ENCODE measurements at places on chromosomes 12 and 14.

DNA sequence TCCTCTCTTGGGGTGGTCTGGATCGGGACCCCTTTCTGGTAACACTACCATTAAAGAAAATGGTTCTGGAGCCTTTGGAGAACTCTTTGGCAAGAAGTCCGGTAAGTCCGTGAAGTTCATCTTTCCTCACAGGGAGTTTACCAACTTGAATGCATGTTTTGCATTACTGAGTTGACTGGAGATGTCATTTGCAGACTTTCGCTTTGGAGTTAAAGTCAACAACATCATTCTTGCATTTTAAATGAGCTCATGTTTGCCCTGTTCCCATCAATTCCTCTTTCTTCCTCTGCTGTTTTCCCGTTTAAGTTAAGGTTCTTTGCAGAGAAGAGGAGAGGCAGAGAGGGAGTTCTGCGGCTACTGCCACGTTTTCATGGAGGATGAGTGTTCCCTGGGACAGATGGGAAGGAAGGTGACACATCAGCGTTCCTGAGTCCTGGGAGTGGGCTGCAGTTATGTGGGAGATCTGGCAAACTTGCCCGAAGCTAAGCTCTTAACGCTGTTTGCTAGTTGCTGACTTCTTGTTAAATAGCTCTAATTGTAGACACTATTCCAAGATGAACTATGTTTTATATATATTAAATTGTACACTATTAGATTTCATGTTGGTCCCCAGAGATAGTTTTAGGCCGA is 18.8 kb upstream of the PRICKLE1 start:
- no peak for DNase-seq

DNA sequence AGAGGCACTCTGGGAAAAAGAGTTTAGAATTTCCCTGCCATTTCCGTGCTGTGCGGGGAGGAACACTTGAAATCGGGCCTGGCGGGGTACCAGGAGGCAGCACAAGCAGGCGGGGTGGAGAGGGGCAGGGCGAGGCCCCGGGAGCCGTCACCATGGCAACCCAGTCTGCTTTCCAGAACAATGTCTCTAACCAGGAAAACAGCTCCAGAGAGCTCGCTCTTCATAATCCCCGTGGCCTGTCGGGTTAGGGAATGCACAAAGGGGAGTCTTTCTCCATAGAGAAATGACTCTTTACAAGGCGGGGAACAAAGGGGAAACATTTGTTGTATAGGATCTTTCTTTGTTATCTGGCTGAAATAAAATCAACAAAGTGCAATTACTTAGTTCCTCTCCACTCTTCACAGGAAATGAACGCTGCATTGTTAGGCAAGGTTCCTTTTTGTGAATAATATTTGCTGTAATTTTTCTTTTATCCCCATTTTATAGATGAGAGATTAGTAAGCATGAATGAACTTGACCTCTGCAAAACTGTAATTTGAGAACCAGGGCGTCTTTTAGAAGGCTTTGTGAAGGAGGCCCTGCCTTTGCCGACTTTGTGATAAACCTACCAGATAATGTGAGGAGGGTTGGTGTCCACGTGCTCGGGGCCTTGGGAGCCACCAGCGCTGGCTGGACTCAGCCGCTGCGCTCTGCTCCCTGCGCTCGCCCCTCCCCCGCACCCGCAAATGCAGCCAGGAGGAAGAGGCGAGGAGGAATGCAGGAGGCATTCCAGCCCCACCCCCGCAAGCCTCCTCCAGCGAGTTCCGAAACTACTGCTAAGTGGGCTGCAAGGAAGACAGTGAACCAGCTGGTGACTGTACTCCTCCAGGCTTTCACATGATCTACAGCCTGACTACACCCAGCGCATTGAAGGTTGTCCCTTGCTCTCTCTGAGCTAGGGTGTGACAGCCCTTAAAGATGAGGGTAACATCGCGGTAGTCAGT is 105.2 kb upstream of the ATF7IP start:
- peak; percentile 93 for DNase-seq

DNA sequence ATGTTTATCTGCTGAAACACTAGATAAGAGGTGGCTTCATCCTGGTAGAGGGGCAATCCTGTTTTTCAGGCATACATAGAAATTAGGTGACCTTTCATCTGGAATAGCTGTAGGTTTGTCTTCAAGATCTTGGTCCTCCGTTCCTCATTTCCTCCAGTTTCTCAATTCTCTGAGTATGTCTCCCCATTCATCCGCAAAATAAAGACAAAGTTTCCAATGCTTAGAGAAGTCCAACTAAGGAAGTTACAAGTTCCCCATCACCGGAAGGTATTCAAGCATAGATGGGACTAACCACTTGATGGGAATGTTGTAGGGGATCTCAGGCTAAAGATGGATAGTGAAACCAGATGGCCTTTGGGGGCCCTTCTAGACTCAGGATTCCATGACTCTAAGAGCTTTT is 34.3 kb downstream of the ERG28 start:
- no peak for DNase-seq

DNA sequence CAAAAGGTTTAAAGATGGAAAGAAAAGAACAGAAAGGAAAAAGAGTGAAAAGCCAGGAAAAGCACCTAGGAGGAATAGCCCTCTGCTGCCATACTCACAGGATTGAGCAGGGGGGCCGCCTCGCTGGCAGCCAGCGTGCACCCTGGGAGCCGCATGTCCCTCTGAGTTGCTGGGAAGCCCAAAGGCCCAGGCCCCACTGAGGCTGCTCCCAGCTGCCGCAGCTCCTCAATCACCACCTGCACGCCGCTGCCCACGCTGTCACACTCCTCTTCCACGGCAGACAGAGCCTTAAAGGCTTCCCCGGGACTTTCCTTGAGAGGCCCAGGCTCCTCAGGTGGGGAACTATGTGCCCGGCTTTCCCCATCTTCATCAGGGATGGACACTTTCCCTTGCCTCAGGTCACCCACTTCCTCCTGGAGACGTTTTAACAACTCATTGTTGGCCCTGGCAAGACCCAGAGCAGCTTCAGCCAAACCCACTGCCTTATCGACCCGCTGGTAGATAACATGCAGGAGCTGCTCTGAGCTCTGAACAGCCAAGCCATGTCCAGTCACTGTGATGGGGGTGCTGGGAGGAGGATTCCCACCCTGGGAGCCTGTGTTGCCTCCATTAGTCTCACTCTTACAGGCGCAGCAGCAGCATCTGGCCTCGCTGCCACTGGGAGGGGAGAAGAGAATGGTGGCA is 11.5 kb downstream of the C14orf93 start:
- DNase-seq = no peak

DNA sequence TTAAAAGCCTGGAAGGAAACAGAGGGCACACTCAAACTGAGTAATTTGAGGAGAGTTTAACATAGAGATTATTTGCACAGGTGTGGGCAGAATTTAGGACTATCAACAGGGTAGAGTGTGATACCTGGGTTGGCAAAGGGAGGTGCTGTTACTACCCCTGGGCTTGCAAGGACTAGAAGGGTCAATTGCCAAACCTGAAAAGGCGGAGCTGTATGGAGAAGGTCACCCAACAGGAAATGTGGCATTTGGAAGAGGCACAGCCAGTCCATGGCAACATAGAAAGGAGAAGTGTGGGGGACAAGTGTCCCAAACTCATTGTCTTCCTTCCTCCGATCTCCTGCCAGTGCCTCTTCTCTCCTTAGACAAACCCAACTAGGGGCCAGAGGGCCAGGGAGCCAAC is 21.6 kb upstream of the MED13L start:
- no peak for DNase-seq

GRCh38 chr14:91339671-91340369 is 77.8 kb downstream of the CCDC88C start:
- no peak for DNase-seq

DNA sequence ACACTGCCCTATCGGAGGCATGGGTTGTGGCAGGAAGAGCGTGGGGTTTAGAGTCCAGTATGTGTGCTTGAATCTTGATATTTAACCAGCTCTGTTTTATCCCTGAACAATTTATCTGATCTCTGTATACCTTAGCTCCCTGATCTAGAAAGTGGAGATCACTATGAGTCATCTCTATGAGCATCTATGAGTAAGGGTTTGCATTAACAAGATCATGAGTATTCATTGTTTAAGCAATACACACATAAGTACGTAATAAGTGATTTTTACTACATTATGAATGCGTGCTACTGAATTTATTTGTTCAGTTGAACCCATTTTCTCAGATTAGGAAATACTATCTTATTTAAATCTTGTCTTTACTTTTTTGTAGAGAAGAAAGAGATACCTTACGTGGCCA is 49.4 kb downstream of the GPATCH2L start:
- peak; percentile 8 for DNase-seq

GRCh38 chr14:75197338-75197737 is 20.9 kb upstream of the TMED10 start:
- DNase-seq = no peak

DNA sequence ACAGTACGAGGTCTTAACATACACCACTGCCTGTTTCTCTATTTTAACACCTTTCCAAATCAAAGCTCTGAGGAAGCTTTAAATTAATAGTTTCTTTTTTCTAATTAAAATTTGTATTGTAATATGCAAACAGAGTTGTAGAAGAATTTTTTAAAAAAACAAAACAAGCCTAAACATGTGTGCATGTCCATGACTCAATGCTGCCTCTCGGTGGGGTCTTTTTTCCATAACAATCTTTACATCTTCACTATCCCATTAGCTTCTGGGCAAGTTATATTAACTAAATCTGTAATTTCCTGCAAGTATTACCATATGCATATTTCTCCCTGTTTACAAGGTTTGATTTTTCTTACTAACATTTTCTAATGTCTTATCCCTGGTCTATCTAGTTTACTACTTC is 143.9 kb upstream of the NAV3 start:
- DNase-seq = peak; percentile 13

DNA sequence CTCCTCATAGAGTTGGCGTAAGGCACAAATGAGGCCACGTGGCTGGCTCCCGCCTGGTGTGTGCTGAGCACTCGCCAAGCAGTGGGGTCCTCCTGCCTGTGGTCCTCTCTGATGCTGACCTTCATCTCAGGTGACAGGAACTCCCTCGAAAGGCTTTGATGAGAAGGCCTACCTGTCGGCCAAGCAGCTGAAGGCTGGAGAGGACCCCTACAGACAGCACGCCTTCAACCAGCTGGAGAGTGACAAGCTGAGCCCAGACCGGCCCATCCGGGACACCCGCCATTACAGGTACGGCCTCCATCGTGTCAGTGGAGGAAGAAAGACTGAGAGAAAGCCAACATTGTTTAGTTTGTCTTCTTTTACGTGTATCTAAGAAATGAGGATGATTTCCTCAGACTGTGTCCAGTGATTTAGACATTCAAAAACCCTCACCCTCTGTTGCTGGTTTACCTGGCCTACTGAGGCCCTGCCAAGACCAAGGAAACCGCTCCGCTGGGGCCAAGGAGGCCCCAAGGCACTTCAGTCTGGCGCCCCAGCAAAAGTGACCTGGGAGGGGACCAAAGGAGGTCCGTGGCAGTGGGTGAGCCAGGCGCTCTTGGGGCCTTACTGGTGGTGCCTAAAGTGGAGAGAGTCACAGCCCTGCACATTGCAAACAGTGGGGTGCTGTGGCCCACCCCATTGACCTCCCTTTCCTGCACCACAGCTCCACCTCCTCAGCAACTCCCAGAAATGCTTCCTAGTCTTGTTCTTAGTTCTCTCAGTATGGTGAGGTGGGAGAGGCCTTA is 60.8 kb downstream of the GALNT16 start:
- DNase-seq = no peak

Measured in GM03348 (cell line).